ENCODE measurements at places on chromosomes 2 and 18.

DNA sequence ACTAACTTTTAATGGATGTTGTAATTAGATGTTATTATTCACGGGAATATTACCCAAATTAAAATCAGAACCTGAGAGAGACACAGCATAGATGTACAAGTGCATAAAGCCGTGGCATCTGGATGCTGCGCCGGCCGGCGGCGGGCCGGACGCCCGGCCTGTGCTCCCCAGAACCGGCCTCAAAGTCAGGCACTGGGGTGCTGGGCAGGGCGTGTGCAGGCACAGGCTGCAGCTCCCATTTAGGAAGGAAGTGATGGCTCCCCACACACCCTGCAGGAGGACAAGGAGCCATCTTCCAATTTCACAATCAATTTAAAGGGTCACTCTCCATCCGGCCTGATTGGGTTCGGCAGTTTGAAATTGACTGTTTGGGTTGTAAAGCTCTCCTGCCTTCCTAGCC lies 367.7 kb upstream of the SALL3 start:
- no peak for DNase-seq

DNA sequence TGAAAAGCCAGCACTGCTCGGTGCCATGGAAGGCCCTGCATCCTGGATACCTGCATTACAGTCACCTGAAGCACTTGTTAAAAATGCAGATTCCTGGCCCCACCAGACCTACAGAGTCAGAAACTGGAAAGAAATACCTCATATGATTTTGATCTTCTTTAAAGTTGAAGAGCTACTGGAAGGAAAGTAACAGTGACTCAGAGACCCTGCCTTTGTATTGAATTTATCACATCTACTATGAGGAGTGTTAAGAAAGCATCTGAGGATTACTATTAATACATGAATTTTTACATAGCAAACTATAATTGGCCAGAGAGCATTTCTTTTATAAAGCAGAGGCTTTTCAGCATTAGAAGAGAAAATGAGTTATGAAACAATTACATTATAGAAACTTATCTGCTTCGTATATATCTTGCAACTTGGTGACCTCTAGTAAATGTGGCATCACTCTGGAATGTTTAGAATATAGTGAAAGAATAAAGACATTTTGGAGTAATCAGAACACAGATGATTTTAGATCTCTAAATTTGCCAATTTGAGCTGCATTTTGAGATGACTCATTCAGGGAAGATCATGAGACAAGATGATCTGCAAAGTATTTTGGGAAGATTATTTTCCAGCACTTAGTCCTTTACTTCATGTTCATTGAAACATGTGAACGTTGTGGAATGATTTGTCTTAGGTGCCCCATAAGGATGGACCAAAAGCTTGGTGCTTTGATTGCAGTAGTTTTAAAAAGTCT lies 12.2 kb downstream of the PTPRM start:
- no peak for DNase-seq

DNA sequence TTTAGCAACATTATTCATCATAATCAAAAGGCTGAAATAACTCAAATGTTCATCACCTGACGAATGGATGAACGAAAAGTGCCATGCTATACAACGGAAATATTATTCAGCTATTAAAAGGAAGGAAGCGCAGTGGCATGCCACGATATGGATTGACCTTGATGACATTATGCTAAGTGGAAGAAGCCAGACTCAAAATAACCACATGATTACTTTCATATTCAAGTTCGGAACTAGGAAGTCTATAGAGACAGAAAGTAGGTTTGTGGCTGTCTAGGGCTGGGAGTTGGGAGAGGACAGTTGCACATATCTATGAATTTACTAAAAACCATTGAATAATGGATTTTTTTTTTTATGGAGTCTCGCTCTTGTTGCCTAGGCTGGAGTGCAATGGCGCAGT lies 13.4 kb upstream of the PDIA6 start:
- DNase-seq = no peak

DNA sequence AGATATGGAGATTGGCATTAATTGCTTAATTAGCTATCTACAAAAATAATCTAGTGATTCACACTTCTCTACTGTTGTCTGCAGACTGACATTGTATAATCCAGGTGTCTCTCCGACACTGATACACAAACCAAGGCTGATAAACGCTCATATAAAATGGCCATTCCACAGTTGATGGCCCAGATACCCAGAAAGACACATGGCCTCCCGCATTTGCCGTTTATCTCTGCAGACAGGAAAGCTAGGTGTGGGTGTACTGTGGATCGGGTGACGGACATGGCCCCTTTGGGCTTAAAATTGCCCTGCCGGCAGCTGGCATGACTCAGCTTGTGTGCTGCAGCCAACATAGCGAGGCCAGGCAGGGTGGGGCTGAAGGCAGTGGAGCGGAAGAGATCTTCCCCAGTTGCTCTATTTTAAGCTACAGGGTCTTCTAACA lies 18.5 kb downstream of the PMAIP1 start:
- DNase-seq = peak; percentile 36

GRCh38 chr2:44201648-44202165 lies 33.0 kb downstream of the PPM1B start:
- DNase-seq = no peak

DNA sequence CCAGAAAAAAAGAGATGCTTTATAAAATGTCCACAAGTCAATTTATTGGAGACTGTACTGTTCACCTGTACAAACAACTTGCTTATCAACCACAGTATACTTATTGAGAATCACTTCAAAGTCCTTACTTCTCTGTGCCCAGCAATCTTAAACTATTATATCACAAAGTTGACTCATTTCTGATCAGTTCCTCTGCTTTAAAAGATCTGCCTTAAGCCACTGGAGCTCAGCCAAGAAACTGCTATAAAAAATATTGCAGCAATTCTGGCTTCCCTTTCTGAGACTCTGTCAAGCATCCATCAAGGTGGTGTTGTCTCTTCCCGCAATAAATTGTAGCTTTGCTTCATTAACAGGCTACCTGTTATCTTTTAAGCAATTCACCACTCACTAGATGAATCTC lies 375.2 kb upstream of the SPHKAP start:
- no peak for DNase-seq

DNA sequence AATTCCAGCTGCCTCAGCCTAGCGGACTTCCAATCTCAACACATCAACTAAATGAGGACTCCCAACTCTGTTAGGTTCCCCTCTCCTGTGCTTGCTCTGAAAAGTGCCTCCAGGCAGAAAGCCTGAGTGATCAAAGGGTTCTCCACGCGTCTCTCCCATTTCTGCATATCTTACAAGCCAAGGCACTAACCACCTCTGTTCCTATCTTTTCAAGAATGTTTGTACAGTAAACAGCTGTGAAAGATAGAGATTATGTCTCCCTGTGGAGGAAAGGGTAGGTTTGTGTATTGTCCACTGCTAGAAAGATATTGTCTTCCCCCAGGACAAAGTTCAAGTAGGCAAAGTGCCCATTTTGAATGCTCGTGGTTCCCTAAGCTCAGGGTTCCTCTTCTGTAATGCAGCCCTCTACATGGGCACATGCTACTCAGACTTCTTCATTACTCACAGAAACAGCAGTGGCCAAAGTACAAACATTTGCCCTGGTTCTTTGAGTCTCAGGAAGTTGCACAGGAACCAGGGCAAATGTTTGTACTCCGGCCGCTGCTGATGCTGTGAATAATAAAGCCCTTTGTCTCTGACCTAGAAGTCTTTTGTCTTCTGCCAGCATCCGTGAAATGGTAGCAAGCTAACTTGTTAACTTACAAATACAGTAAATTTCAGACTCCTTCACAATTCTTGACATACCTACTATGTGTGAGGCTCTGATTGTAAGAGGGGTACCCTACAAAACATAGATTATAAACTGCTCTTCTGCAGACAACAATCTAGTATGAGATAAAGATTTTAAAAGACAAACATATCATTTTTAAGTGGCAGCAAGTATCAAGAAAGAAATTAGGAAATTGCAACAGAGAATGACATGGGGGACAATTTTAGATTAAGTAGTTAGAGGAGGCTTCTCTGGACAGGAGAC lies 44.5 kb downstream of the PKDCC start:
- no peak for DNase-seq

GRCh38 chr18:59547581-59548182 lies 149.5 kb downstream of the CCBE1 start:
- no peak for DNase-seq

- no peak for DNase-seq
Observed at GRCh38 chr2:150426315-150426714, 61.2 kb downstream of the RND3 start.

DNA sequence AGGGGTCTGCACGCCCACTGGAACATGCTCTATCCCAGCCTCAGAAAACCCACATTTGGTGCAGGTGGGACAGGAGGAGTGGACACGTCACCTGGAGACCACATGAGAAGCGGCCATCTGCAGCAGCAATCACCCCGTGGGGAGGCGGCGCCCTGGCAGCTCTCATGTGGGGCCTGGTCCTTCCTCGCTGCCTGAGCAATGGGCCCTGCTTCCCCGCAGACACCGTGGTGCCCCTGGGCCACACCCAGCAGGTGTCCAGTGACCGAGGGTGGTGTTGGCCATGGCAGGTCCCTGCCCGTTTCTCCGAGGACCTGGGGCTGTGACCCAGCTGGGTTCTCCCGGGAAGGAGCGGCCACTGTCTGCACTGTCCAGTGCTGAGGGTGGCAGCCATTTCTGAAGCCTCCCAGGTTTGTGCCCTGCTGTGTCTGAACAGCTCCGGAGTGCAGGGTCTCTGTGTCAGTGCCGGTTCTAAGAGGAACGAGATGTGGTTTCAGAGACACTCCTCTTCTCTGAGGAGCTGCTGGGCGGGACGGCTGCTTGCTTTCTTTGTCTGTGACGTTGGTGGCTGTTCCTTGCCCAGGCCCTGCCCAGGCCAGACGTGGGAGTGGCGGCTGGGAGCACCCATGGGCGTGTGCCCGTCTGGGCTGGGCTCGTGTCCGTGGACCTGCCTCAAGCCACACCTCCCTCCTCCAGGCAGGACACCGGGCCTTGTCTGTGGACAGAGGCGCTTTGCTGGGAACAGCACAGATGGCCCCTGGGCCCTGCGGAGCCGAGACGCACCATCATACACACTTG lies 44.8 kb downstream of the NFATC1 start:
- DNase-seq = no peak

DNA sequence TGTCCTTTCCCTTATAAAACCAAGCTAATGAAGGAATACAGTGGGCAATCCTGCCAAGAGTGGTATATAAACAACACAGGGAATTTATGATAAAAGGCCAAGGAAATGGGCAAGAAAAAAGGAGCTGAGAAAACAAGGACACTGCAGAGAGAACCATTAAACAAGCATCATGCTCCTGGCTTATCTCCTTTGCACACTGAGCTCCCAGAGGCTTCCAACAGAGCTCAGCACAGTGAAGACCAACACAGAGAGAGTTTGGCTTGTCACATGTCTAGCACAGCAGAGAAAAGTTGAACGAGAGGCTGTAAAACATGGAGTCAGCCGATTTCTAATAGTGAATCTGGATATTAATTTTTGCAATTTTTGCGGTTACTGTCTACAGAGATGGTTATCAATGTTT lies 68.0 kb upstream of the KLF7 start:
- no peak for DNase-seq

DNA sequence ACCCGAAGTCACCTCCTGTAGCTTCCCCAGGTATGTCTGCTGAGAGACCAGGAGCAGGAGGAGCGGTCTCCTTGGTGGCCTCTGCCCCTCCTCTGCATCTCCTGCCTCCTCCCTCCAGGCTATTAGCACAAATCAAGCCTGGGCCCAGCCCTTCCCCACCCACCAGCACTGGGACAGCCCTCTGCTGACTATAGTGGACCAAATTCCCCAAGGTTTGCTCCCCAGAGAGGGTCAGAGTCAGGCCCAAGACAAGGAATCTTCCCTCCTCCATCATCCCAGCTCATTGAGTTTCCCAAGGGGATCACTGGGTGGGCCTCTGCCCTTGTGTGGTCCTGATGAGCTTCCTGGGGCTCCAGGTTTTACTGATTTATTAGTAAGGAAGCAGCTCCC lies 62.1 kb downstream of the EMILIN2 start:
- DNase-seq = no peak

- no peak for DNase-seq
Observed at GRCh38 chr2:54957321-54957999, 92.8 kb downstream of the RTN4 start.

DNA sequence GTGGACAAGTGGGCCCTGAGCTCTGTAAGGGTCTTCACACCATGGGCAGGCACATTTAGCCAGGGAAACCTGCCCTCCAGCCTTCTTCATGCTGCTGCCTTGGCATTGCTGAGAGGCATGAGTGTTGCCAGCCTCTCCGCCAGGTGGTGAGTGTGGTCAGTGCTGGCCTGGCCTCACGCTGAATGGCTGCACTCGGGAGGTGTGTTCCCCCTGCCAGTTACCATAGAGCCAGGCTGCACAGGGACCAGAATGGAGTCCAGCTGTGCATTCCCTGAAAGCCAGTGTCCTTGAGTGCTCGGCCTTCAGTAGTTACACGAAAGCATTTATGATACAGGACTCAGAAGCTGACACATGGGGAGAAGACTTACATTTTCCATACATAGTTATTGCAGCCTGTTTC lies 139.7 kb downstream of the ATP9B start:
- DNase-seq = no peak

DNA sequence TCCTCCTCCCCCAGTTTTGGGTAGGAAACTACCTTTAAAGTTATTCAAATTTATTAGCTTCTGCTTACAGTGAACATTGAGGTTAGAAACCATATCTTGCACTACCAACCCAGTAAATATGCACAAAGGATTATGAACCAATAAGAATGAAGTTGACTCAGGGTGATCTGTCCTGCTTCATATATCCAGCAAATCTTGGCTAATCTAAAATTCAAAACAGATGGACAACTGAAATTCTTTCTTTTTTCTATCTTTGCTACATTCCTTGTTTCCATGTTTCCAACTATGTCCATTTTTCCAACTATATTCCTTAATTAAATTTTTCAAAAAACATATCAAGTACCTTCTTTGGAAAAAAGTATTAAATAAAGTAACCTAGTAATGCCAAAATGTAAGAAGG lies 149.3 kb downstream of the FAM124B start:
- DNase-seq = no peak

DNA sequence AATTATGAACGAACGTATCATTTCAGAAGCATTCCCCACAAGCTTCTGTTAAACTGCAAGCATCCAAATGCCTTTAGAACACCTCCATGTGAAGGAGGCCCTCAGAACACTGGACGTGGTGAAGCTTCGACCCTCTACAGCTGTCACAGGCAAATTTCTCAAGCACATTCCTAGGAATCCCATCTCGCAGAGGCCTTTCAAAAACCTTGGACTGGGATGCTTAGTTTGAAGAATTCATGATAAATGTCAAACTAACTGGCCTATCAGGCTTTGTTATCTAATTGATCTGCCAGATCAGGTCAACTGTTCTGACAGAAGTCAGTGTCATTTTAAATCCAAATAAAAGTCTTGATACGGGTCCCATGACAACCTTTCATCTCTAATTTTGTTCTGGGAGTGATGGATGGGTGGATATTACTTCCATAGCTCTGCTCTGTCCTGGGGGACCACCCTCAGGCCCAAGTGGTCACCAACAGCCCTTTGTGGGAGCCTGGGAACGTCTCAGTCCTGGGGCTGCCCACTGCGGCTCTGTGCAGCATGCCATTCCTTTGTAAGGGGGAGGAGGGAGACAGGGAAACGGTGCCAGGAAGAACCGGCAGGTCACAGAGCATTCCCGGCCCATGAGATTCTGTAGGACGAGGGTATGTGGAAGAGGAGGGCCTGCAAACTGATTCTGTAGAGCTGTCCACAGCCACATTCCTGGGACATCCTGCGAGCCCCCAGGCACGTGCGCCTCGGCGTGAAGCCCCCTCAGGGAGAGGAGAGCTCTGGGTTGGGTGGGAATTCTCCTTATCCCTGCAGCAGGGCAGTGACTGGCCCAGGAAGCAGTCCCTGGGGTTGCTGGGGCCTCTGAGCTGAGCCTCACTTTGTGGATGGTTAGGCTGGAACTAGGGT lies 59.1 kb upstream of the PXDN start:
- DNase-seq = no peak

Measured in T-helper 1 cell (primary cell).